Left lung (tissue), 14 donors: ENCODE measurements at places on chromosomes 3 and 15. TPM values are rescaled to one million over a fixed set of nuclear protein-coding genes. Genes with fewer than 3 reads are reported as not detected.

RFTN1 gene
- total RNA-seq, result 85.1 TPM

- no peak for DNase-seq
These were observed 21.8 kb downstream of the RBPMS2 start for GRCh38 chr15:64753480-64754185.

- DNase-seq, result no peak
These were observed 1090.9 kb downstream of the ROBO2 start for GRCh38 chr3:78130741-78131290.

DNA sequence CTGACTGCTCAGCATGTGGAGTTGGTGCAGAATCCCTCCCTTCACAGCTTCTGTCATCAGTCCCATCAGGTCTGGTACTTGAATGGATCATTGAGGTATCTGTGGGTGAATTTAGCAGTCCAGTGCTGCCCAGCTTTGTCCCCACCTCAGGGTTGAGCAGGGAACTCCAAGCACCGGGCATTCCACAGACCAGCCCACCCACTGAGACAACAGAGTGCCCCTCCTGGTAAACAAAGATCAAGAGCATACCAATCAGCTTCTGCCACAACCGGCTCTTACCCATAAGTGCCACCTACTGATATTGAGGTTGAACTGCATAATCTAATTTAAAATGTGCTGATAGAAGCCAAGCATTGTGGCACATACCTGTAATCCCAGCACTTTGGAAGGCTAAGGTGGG lies 57.1 kb upstream of the FXR1 start:
- DNase-seq, result no peak
